Osteoblast (primary cell): ENCODE measurements at places on chromosomes 11 and 22. TPM values are rescaled to one million over a fixed set of nuclear protein-coding genes. Genes with fewer than 3 reads are reported as not detected.

SELENOM gene
- 140 and 157 TPM in 2 replicates for total RNA-seq

- DNase-seq: peak; percentile 55
- no peaks in the 10 kb centered on the region for H3K36me3 ChIP-seq
- no peak overlapping the region for H3K27ac ChIP-seq
- no peaks in the 10 kb centered on the region for H3K27me3 ChIP-seq
Measured at GRCh38 chr22:17257121-17258001, 38.1 kb upstream of the ADA2 start.

TEX12 gene
- total RNA-seq: 0.59 TPM in 1 of 2 replicates, not detected in the other

DNA sequence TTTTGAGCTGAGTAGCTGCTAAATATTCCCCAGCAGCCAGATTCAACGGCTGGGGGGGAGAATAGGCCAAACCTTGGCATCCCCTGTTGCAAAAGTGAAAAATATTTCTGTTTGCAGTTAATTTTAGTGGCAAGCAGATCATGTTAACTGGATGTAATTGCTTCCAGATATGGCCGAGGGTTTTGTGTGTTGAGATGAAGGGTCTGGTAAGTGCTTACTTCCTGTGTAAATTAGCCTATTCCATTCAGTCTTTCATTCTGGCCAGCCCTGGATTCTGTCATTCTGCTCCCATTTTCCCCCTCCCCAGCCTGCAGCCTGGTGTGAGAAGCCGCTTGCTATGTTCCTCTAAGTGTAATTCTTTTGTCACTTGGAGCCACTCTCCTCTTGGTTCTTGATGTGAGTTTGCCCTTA, 17.4 kb downstream of the ZBTB16 start:
- H3K36me3 ChIP-seq: no peaks in the 10 kb centered on the region
- no peak for DNase-seq
- peaks cover 5% of the 10 kb centered on the region for H3K4me1 ChIP-seq
- peaks cover 22% of the 10 kb centered on the region for H3K27me3 ChIP-seq
- no peak overlapping the region for H3K27ac ChIP-seq

GRCh38 chr11:101620026-101620425, 36.2 kb upstream of the TRPC6 start:
- no peak overlapping the region for H3K4me3 ChIP-seq
- H3K27me3 ChIP-seq: peaks cover 3% of the 10 kb centered on the region
- no peak overlapping the region for H3K27ac ChIP-seq
- DNase-seq: peak; percentile 5
- H3K4me1 ChIP-seq: no peaks in the 10 kb centered on the region

METTL15 gene
- total RNA-seq: 13.4 and 18.6 TPM in 2 replicates

GRCh38 chr22:45441138-45441537, 27.6 kb downstream of the RIBC2 start:
- H3K4me1 ChIP-seq: no peaks in the 10 kb centered on the region
- DNase-seq: peak; percentile 94
- H3K4me3 ChIP-seq: no peak overlapping the region

GRCh38 chr11:63548178-63548577, 11.6 kb downstream of the PLAAT4 start:
- no peak overlapping the region for H3K27ac ChIP-seq
- no peaks in the 10 kb centered on the region for H3K4me1 ChIP-seq
- no peak for DNase-seq

DNA sequence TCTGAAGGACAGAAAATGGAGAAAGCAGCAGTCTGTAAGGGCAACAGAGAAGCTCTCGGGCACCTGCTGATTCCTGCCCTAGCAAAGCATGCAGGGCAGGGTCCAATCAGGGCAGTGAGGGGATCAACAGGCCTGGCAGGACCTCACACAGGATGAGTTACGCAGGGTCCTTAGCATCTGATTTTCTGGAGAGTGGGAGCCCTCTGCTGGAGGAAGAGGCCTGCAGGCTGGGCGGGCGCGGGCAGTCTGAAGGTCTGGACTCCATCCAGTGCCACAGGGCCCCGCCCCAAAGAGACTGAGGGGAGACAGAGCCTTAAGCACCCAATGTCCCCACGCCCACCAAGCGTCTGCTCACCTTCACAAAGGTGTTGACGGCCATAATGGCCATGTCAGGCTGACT, 28.9 kb downstream of the AP1B1 start:
- no peaks in the 10 kb centered on the region for H3K27me3 ChIP-seq
- H3K27ac ChIP-seq: no peak overlapping the region
- peak; percentile 93 for DNase-seq
- H3K4me1 ChIP-seq: peaks cover 2% of the 10 kb centered on the region
- H3K36me3 ChIP-seq: peaks cover 32% of the 10 kb centered on the region
- no peak overlapping the region for H3K4me3 ChIP-seq

DNA sequence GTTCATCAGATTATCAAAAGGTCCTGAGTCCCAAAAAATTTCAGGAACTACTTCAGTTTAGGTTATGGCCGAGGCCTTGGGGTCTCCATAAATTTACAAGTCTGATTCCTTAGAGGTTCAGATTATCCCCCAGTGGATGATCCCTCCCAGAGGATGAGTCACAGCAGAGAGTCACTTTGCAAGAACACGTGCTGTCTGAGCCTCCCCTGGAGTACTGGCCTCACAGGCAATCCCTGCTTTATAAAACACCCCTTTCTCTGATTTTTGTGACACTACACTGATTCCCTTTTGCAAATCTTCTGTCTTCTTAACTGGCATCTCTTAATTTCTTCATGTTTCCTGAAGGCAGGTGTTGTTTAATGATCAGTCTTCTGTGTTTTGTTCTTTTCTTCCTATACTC, 45.3 kb downstream of the CCDC34 start:
- no peak overlapping the region for H3K4me3 ChIP-seq
- no peaks in the 10 kb centered on the region for H3K36me3 ChIP-seq
- H3K27me3 ChIP-seq: no peaks in the 10 kb centered on the region
- peak overlapping the region; percentile 86 for H3K27ac ChIP-seq
- peak; percentile 60 for DNase-seq

- H3K4me3 ChIP-seq: no peak overlapping the region
- no peak overlapping the region for H3K27ac ChIP-seq
- no peaks in the 10 kb centered on the region for H3K36me3 ChIP-seq
- H3K27me3 ChIP-seq: no peaks in the 10 kb centered on the region
- no peaks in the 10 kb centered on the region for H3K4me1 ChIP-seq
Measured at GRCh38 chr11:9057888-9058287, 33.5 kb downstream of the SCUBE2 start.

- peaks cover 53% of the 10 kb centered on the region for H3K27me3 ChIP-seq
- no peak for DNase-seq
- peaks cover 4% of the 10 kb centered on the region for H3K4me1 ChIP-seq
Measured at GRCh38 chr11:121450401-121450800, 1.7 kb upstream of the SORL1 start.

- peak; percentile 29 for DNase-seq
- no peak overlapping the region for H3K27ac ChIP-seq
- peaks cover 10% of the 10 kb centered on the region for H3K27me3 ChIP-seq
Measured at GRCh38 chr11:61919705-61920631, 2.6 kb upstream of the RAB3IL1 start.

TMA7B gene
- total RNA-seq: not detected in 2 replicates

GRCh38 chr11:48017105-48017830, 36.9 kb downstream of the PTPRJ start:
- H3K36me3 ChIP-seq: no peaks in the 10 kb centered on the region
- peaks cover 15% of the 10 kb centered on the region for H3K4me1 ChIP-seq
- H3K4me3 ChIP-seq: no peak overlapping the region
- no peak overlapping the region for H3K27ac ChIP-seq
- peak; percentile 13 for DNase-seq

HTR3B gene
- total RNA-seq: not detected in 2 replicates

DNA sequence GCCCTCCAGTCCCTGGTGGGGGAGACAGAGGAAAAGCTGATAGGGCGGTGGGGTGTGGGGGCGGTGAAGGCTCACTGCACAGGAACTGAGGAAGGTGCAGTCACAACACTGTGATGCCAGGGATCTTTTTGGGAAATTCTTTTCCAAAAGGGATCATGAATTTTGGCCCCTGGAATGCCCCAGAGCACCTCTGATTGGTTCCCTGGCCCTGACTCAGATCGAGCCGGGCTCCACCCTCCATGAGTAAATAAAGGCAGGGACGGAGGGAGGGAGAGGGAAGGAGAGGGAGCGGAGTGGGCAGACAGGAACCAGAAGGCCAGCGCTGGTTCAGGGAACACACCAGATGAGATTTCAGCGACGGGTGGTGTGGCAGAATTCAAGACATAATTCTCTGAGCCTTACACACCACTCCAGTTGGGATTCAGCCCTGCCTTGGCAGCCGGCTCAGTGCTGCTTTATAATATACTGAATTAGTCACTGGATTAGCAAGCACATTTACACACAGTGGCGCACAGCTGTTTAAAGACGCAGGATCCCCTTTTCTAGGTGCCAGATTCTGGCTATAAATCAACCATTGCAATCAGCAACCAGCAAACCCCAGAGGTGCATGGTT, 80.3 kb downstream of the ETS1 start:
- peak overlapping the region; percentile 20 for H3K4me3 ChIP-seq
- H3K36me3 ChIP-seq: peaks cover 18% of the 10 kb centered on the region
- peaks cover 99% of the 10 kb centered on the region for H3K4me1 ChIP-seq
- peak; percentile 91 for DNase-seq
- H3K27ac ChIP-seq: peak overlapping the region; percentile 96
- no peaks in the 10 kb centered on the region for H3K27me3 ChIP-seq

GRCh38 chr11:130145975-130146776, 13.4 kb upstream of the ST14 start:
- no peak for DNase-seq
- H3K4me3 ChIP-seq: no peak overlapping the region
- H3K27ac ChIP-seq: no peak overlapping the region
- H3K4me1 ChIP-seq: no peaks in the 10 kb centered on the region
- H3K36me3 ChIP-seq: peaks cover 43% of the 10 kb centered on the region
- no peaks in the 10 kb centered on the region for H3K27me3 ChIP-seq

DNA sequence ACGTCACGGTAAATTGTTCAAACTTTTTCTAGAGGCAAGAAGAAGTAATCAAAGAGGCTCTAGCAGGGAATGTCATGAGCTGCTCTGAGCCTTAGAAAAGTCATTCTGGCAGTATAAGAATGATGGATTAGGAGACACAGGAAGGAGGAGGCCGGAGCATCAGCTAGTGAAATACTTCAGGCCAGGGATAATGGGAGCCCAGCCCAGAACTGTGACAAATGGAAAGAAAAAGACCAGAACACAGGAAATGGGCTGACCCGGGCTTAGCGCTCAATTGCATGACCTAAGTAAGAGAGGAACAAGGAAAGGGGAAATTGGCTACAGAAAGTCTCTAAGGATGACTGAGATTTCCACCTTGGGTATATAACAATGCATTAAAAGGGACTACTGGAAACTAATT, 108.6 kb downstream of the LARGE1 start:
- no peak overlapping the region for H3K27ac ChIP-seq
- no peak for DNase-seq
- H3K36me3 ChIP-seq: no peaks in the 10 kb centered on the region
- peaks cover 7% of the 10 kb centered on the region for H3K4me1 ChIP-seq

PLEKHA7 gene
- total RNA-seq: 0.29 and 1.1 TPM in 2 replicates

DNA sequence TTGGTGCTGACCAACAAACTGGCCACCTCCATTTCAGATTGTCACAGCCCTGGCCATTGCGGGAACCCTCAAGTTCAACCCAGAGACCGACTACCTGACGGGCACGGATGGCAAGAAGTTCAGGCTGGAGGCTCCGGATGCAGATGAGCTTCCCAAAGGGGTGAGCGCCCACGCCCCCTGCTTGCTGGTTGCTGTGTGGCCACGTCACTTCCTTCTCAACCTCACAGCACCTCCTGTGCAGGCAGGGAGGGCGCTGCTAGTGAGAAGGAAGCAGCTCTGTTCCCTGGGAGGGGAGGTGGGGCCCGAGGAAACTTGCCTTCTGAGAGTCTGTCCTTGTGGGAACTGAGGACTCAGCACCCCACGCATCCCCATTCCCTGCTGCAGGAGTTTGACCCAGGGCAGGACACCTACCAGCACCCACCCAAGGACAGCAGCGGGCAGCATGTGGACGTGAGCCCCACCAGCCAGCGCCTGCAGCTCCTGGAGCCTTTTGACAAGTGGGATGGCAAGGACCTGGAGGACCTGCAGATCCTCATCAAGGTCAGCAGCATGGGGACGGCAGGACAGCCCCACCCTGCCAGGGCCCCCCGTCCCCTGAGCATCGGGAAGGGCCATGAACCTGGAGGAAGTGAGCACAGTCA, 19.3 kb downstream of the POLR3H start:
- no peaks in the 10 kb centered on the region for H3K27me3 ChIP-seq
- H3K27ac ChIP-seq: peak overlapping the region; percentile 83
- peak; percentile 87 for DNase-seq
- no peak overlapping the region for H3K4me3 ChIP-seq
- peaks cover 61% of the 10 kb centered on the region for H3K36me3 ChIP-seq

- peaks cover 54% of the 10 kb centered on the region for H3K4me1 ChIP-seq
- H3K36me3 ChIP-seq: no peaks in the 10 kb centered on the region
- no peaks in the 10 kb centered on the region for H3K27me3 ChIP-seq
- peak overlapping the region; percentile 62 for H3K4me3 ChIP-seq
- peak overlapping the region; percentile 98 for H3K27ac ChIP-seq
Measured at GRCh38 chr22:46008291-46008690, 31.3 kb upstream of the WNT7B start.

GRCh38 chr11:2761131-2762030, 61.6 kb upstream of the KCNQ1OT1 start:
- H3K4me1 ChIP-seq: no peaks in the 10 kb centered on the region
- no peaks in the 10 kb centered on the region for H3K36me3 ChIP-seq
- peaks cover 17% of the 10 kb centered on the region for H3K27me3 ChIP-seq

GRCh38 chr11:105181100-105181499, 41.5 kb upstream of the CARD18 start:
- peak; percentile 14 for DNase-seq
- no peaks in the 10 kb centered on the region for H3K27me3 ChIP-seq
- no peaks in the 10 kb centered on the region for H3K36me3 ChIP-seq
- H3K4me3 ChIP-seq: no peak overlapping the region
- H3K4me1 ChIP-seq: peaks cover 4% of the 10 kb centered on the region

DNA sequence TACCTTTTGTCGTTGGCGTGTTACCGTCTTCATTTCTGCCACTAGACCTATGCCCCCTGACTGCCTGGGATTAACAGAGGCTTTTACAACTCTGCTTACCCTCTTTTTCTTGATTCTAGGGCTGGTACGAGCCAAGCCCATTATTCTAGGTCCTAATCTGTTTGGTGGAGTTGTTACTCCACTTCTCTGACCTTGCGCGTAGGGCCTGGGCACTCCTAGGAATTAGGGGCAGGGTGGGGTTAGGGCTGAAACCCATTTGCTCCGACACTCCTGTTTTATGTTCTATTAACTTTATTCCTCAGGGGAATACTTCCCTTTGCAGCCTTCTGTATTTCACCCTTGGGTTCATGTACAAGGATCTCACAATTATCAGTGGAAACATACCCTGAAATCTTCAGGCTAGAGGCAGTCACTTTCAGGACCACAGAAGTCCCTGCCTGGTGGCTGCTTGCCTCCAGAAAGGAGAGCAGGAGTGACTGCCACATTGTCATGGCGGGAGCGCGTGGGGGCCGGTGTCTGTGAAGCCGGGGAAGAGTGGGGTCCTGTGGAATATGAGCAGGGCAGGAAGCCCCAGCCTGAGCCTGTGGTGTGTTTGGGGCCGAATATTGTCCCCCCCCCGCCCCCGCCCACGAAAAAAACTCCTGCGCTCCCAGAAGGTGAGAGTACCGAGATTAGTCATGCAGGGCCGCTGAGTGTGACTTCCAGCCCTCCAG, 731 bp upstream of the SLC37A2 start:
- H3K27ac ChIP-seq: no peak overlapping the region
- no peak for DNase-seq
- peaks cover 7% of the 10 kb centered on the region for H3K4me1 ChIP-seq
- H3K36me3 ChIP-seq: no peaks in the 10 kb centered on the region
- no peaks in the 10 kb centered on the region for H3K27me3 ChIP-seq
- H3K4me3 ChIP-seq: peak overlapping the region; percentile 88

GRCh38 chr11:107991868-107992414, 16.8 kb upstream of the CUL5 start:
- no peak overlapping the region for H3K4me3 ChIP-seq
- H3K27me3 ChIP-seq: peaks cover 4% of the 10 kb centered on the region
- DNase-seq: no peak
- H3K27ac ChIP-seq: no peak overlapping the region

ANO9 gene
- under 0.01 TPM in 1 of 2 replicates, not detected in the other for total RNA-seq

SHISAL1 gene
- 52.5 and 57.2 TPM in 2 replicates for total RNA-seq
